Stimulated activated CD4-positive, alpha-beta T cell treated with anti-CD3 and anti-CD28 coated beads, Interleukin-1b, Interleukin-23, amount 100 ng/mL, for 48 hours (primary cell): ENCODE measurements at places on chromosomes 12 and 14.

DNA sequence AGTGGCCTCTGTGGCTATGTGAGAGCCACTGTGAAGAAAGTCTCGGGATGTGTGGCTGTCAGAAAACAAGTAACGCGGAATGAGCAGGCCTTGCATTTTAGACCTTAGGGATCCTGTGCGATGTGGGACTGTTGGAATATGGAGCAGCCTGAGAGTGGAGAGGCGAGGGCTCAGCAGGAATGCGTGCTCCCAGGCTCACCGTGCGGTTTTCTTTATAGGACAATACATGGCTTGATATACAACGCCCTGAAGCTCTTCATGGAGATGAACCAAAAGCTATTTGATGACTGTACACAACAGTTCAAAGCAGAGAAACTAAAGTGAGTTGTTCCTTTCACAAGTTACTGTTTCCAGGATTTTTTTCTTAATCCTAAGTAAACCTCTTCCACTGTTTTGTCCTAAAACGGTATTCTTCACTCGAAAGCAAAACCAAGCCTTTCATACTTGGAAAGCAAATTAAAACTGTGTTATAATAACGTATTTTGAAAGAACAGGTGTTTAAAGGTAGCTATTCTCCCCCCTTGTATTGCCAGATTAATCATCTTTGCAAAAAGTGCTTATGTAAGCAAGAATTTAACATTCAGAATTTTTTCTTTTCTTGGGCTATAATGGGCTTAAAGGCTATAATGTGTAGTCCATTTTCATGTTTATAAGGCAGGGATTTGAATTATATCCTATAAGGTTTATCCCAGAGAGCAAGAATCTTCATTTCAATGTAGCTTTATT lies 54.8 kb upstream of the DYNC1H1 start:
- DNase-seq, result no peak

DNA sequence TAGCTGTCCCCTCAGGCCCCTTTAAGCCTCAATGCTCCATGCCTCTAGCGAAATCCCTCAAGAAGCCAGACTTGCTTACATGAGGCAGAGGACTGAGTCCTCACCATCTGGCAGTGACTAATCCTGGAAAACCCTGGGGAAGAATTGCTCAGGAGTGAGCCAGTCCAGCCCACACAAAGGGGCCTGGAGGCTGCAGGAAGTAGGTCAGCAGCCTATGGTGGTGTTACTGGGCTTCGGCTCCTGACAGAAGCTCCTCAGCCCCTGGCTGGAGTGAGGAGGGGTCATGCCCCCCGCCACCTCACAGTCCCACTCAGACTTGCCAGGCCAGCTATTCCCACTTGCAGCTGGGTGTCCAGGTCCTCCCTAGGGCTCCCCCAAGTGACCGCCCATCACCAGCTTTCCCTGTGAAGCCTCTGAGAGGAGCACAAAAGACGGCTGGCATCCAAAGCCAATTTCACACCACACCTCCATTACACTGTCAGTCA lies 250.5 kb downstream of the DPF3 start:
- DNase-seq, result no peak

DNA sequence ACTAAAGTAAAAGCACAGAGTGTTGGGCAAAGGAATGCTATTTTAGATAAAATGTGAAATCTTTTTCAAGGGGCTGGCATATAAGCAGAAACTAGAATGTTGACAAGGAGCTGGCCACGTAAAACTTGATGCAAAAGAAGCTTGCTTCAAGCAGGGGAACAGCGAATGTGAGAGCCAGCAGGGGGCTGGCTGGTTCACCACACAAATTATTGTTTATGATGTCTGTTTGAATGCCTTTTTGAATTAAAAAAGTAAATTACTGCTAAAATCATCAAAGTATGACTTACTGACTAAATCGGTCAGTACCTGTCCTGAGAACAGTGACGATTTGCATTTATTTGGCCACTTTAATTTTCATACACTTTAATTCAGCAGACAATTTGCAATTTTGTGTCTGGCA lies 38.9 kb upstream of the TMTC2 start:
- DNase-seq, result no peak

- DNase-seq, result peak; percentile 13
These were observed 2.1 kb upstream of the ATXN7L3B start for GRCh38 chr12:74535536-74535935.

GRCh38 chr12:113131556-113131955 lies 4.0 kb downstream of the RASAL1 start:
- no peak for DNase-seq

- no peak for DNase-seq
These were observed 473.5 kb downstream of the ETNK1 start for GRCh38 chr12:23098517-23098916.

GRCh38 chr14:95431199-95432143 lies 85.0 kb downstream of the SYNE3 start:
- no peak for DNase-seq

DNA sequence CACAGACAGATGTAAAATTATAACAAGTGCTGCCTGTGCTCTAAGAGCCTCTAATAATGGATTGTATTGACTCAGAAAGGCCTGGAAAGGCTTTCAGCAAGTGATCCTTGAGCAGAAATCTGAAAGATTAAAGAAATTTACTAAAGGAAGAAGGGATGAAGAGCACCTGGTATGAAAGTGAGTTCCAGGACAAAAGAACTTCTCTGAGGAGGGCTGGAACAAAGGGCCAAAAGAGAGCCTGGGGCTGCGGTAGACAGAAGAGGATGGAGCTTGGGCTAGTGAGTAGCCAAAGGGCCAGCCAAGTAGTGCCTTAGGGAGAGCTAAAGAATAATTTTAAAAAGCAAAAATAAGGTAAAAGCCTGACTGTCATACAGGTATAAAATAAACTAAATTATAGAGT lies 44.0 kb downstream of the BCAT1 start:
- no peak for DNase-seq

DNA sequence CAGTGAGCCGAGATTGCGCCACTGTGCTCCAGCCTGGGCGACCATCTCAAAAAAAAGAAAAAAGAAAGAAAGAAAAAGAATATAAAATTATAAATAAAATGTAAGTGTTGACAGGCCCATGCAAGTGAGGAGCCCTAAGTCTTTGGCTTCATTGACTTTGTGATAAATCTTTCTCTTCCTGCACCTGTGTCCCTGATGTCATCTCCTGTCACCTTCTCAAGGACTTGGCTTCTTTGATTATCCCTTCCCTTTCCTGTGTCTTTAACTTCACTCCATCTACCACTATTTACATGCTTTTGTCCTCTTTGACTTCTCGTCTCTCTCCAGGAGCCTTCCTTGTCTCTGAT lies 33.6 kb upstream of the WNK1 start:
- DNase-seq, result no peak

DNA sequence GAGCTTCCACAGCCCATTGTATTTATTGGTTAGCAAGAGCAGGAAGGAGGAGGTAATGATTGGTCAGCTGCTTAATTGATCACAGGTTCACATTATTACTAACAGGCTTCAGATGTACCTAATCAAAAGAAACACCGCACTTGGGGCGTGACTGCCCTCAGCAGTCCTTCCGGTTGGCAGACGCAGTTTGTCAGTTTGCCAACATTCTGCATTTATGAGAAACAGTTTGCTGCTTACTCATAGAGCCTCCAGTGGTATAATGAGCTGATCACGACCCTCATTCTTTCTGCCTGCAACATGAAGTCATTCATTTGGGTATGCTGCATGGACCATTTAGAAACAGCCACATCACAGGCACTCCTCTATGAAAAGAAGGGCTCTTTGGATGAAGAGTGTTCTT lies 42.5 kb upstream of the PPM1H start:
- no peak for DNase-seq

GRCh38 chr14:95675486-95675885 lies 10.7 kb upstream of the TCL1B start:
- DNase-seq, result no peak

GRCh38 chr12:43696154-43696553 lies 62.4 kb downstream of the PUS7L start:
- DNase-seq, result no peak

DNA sequence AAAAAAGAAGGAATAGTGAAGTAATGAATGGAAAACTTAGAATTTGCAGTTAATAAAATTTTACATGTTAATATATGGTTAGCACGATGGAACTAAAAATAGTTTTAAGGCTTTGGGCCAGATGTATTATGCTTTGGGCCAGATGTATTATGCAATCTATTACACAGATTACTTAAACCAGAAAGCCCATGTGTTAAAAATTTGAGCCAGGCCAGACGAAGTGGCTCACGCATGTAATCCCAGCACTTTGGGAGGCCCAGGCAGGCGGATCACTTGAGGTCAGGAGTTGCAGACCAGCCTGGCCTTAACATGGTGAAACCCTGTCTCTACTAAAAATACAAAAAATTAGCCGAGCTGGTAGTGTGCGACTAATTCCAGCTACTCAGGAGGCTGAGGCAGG lies 17.2 kb downstream of the IFT81 start:
- no peak for DNase-seq

DNA sequence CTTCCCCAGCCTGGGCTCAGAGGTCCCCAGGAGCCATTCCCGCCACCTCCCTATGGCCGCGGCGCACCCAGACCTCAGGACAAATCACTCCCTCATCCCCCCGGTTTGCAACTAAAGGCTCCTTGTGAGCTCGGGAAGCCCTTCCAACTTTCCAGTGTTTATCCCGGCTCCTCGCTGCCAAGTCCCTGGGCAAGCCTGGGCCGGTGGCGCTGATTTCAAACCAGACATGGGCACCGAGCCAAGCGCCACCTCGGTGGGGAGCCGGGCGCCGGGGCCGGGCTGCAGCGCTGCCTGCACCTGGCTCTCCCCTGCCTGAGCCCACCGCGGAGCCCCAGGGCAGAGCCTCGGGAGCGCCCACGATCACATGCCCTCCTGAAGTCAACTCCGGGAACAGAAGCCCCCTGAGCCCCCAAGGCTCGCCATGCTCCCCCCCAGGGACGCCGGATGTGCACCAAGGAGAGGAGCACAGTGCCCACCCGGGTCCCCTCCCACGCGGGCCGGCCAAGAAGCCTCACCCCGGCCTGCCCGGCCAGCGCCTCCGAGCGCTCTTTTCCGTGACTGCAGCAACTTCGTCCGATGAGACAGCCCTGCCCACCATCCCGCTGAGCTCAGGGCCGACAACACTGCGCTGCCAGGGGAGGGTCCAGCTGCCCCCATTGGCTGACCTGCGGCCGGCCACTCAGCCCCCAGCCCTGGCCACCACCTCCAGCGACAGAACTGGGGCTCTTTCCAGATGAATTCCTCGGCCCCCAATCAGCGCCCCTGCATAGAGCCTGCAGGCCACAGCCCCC lies 50.0 kb downstream of the NCOR2 start:
- DNase-seq, result no peak

- DNase-seq, result peak; percentile 53
These were observed 648 bp downstream of the CHD4 start for GRCh38 chr12:6606331-6607131.

DNA sequence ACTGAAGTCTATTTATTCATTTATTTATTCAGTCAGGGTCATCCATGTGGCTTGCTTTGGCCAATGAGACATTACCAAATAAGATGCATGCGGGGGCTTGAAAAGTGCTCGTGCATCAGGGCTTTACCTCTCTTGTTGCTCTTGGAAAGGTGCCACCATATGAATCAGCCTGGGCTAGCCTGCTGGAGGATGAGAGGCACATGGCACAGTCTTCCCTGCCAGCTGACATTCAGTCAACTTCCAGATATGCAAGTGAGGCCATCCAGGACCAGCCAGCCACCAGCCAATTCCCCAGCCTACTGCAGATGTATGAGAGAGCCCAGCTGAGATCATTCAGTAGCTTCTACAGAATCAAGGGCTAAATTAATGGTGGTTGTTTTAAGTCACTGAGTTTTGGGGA lies 105.2 kb upstream of the RPH3A start:
- DNase-seq, result no peak

DNA sequence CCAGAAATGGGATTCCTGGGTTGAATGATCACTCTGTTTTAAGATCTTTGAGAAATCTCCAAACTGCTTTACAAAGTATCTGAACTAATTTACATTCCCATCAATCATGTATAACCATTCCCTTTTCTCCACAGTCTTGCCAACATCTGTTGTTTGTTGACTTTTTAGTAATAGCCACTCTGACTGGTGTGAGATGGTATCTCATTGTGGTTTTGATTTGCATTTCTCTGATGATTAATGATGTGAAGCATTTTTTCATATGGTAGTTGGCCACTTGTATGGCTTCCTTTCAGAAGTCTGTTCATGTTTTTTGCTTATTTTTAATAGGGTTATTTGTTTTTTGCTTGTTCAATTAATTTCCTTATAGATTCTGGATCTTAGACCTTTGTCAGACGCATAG lies 211.8 kb upstream of the AVPR1A start:
- no peak for DNase-seq

DNA sequence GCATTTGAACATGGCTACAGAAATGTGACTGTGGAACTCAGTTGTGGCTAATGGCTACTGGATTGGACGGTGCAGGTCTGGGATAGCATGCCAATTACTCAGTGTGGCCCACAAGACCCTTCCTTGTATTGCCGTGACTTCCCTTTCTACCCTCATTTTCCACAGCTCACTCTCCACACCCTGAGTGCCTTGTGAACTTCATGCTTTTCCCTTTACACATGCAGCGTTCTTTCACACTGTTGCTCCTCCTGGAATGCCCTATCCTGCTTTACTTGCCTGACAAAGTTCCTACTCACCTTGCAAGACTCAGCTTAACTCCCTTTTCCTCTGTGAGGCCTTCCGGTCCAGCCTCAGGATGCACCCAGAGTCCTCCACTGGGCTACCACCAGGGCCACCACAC lies 46.8 kb upstream of the MAX start:
- DNase-seq, result no peak

- DNase-seq, result no peak
These were observed 157.5 kb downstream of the TTC8 start for GRCh38 chr14:88981948-88982347.

DNA sequence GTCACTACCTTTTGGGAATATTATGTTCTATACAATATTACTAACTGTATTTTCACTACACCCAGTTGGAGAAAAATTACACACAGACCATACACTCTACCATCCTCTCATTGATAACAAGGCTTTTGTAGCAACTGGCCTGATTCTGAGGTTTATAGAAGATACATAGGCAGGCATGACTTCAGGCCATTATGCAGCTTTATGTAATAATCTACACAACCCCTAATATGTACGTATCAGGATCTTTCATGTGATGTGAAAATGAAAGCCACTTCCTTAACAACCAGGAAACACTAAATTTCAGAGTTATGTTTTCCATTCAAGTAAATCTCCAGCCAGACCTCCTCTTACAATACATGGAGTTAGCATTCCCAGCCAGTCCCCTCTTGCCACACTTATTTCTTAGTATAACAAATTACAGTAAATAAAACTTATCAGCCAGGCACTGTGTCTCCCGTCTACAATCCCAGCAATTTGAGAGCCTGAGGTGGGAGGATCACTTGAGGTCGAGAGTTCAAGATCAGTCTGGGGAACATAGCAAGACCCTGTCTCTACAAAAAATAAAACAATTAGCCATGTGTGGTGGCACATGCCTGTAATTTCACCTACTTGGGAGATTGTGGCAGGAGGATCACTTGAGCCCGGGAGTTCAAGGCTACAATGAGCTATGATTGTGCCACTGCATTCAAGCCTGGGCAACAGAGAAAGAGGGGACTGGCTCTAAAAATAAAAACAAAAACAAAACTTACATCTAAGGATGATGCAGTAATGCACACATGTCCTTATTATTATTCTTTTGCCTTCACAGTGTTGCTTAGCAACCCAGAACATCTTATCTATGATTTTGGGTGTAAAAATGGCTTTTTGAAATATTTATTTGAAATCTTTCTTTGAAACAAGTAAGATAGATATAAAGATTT lies 10.4 kb upstream of the OSBPL8 start:
- no peak for DNase-seq

- DNase-seq, result no peak
These were observed 11.5 kb downstream of the XRCC3 start for GRCh38 chr14:103703433-103704385.
